ENCODE measurements at places on chromosomes 11 and 22.

DNA sequence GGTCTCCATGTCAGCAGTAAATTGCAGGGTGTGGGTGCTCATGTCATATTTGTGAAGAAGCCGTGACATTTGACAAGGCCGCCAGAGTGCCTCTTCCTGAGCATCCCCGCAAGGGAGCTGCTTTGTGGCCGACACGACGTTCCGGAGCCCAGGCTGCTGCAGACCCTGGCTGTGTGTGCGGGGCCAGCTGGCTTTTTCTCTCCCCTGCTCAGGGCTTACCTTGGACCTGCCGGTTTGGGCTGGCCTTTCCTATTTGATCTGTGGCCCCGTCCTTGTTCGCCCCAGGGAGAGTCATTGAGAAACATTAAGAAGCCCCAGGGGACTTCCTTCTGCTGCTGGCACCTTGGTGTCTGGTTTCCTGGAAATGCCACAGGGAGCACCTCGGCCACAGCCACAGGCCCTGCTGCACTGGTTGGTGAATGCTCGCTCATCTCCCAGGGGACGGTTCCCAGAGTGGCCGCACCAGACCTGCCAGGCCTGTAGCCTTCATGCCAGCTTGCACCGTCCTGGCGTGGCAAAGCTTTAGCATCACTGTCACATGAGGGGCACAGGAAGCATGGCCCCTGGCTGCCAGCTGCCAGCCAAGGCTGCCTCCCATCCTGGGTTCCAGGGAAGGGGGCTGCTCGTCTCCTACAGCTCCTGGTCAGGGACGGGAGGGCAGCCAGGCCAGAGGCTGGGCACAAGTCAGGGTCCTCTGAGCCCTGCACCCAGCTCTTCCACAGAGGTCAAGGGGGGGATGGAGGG is 5.4 kb downstream of the GRK2 start:
- H3K27me3 ChIP-seq = no peaks in the 10 kb centered on the region
- H3K4me3 ChIP-seq = peak overlapping the region; percentile 90
- peaks cover 23% of the 10 kb centered on the region for H3K36me3 ChIP-seq
- DNase-seq = peak; percentile 55
- H3K27ac ChIP-seq = peak overlapping the region; percentile 93

GRCh38 chr22:37983860-37984791 is at the start of gene SOX10:
SOX10 (minus strand) TSS chr22:37984555; CDS start chr22:37983784, 771 bp downstream.
- H3K4me1 ChIP-seq = no peaks in the 10 kb centered on the region
- no peak within 1 kb of the TSS for H3K27ac ChIP-seq
- no peaks in the 10 kb centered on the region for H3K36me3 ChIP-seq
- DNase-seq = no peak
- no peak within 1 kb of the TSS for H3K4me3 ChIP-seq
- H3K27me3 ChIP-seq = no peaks in the 10 kb centered on the region

GRCh38 chr11:86119077-86119476 is 50.2 kb upstream of the PICALM start:
- no peaks in the 10 kb centered on the region for H3K27me3 ChIP-seq
- no peak for DNase-seq
- H3K4me1 ChIP-seq = peaks cover 14% of the 10 kb centered on the region
- no peaks in the 10 kb centered on the region for H3K36me3 ChIP-seq
- H3K27ac ChIP-seq = no peak overlapping the region

DNA sequence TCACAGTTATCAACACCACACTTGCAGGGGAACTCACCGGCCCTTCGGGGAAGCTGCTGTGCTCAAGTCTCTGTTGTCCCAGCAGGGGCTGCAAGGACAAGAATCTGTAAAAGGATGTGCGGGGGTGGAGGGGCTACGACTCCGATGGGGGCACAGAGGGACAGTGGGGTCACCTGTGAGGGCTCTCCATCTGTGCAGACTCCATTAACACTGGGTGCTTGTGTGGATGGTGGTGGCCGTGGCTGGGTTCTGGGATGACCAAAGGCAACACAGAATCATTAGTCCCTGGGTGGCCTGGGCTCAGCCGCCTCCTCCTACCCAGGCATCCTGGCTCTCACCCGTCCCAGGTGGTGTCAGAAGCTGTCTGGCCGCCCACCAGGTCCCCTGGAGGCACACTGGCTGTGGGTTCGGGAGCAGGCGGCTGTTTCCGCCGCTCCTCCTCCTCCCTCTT is 10.2 kb upstream of the RBM4B start:
- DNase-seq = no peak
- H3K4me3 ChIP-seq = no peak overlapping the region
- H3K4me1 ChIP-seq = no peaks in the 10 kb centered on the region
- no peak overlapping the region for H3K27ac ChIP-seq

DNA sequence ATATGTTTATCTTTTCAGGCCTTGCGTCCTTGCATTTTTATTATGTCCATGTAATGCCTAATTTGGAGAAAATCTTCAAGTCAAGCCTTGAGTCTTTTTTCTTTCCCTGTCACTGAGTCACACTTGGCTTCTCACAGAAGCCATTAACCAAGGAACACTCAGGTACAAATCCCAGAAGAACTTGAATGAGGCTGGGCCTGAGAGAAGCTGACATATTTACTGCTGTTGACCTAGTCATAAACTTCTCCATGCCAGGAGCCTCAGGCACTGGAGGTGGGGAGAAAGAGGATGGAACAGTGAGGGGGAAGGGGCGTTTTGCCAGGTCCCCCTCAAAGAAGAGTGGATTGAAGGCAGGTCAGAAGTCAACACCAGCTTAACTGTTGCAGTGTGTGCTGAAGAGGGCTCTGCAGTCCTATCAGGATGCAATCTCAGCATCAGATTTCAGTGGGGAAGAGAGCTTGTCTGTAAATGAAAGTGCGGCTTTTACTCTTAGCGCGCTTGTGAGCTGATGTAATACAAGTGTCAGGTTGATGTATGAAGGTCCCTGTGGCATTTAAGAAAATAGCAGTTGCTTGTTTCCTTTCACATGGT is 526.0 kb downstream of the ETS1 start:
- peaks cover 3% of the 10 kb centered on the region for H3K27me3 ChIP-seq
- H3K4me1 ChIP-seq = no peaks in the 10 kb centered on the region
- H3K27ac ChIP-seq = no peak overlapping the region
- no peak overlapping the region for H3K4me3 ChIP-seq
- H3K36me3 ChIP-seq = no peaks in the 10 kb centered on the region
- DNase-seq = no peak

Data from lower lobe of right lung (tissue), 2 donors.